ENCODE measurements at places on chromosomes 3 and 15.
A peak's percentile ranks its signal among the peaks of the same experiment; 100 is the strongest.

DNA sequence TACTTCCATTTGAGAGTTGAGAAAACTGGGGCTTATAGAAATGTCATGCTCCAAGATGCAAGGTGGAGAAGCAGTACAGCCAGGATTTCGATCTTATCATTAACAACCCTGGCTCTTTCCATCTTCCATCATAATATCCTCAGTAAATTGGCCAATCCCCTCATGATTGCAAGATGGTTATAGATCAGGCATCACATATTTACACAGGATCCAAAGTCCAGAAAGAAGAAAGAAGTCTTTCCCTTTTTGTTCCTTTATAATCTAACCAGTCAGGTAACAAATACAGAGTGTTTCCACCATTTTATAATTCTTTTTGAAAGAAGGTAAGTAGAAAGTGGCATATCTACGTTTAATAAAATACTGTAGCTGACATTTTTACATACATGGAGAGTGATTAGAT lies 29.7 kb downstream of the CNTN3 start:
- DNase-seq = no peak

DNA sequence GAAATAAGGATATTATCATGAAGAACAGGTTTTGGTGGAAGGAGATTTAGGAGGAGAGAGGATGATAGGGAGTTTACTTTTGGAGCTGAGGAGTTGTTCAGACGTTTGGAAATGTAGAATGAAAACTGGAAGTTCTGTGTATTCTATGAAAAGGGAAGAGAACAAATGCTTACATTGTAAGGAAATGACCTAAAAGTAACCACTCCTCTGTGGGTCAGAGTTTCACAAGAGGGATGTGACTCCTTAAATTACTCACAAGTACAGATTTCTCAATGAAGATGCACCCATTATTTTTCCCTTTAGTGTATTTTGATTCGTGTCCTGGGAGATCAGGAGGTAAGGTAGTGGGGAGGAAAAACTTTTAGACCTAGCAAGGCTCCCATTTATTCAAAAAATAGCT lies 4.0 kb downstream of the RNF13 start:
- DNase-seq = no peak

DNA sequence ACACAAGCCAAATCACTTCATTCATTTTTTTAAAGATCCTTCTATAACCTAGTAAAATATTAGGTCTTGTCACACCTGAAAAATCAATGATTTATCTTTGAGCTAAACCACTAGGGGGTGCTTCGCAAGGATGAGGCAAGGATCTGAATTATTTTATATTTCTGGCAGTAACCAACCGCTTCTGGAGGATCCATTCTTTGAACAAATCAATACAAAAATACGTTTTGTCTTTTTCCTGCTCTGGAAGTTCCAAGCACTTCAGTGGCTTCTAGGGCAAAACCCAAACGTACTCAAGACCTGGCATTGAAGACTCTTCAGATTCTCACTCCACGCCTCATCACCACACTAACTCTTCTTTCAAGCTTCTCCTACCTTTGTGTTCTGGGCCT lies 486 bp downstream of the LSG1 start:
- DNase-seq = no peak

- no peak for DNase-seq
Measured at GRCh38 chr15:80501476-80501875, 97.3 kb downstream of the ARNT2 start.

DNA sequence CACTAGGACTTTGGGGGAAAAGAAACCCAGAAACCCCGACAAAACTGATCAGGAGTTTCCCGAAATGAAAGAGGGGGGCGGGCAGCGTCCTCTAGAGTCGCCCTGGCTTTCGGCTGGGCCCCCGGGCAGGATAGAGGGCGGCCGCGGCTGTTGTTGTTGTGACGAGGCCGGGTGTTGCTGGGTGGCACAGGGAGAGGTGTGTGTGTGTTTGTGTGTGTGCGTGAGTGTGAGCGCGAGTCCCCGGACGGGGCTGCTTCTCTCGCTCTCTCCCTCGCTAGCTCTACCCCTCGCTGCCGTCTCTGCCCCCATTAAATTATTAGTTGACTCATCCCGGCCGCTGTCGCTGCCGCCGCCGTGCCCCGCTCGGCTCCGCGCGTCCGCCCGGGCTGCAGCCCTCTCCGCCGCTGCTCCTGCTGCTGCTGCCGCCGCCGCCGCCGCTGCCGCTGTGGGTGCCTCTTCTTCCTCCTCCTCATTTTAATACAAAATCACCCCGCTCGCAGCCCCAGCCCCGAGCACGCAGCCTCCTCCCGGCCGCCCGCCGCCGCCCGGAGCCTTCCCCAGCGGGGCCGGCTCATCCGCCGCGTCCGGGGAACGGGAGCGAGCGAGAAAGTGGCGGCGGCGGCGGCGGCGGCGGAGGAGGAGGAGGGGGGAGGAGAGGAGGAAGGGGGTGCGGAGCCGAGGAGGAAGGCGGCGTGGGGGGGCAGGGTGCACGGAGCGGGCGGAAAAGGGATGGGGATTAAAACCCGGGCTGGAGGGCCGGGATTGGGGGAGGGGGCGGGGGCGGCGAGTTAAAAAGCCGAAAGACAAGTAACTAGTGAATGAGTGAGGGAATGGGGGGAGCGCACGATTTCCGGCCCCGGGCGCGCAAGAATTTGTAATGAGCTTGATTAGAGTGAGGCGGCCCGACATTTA lies at the start of gene SATB1:
SATB1 (minus strand) TSS at position 611 of the 912 bp plus-strand sequence. CDS start 4,372 bp downstream, outside the sequence.
- DNase-seq = peak; percentile 50

DNA sequence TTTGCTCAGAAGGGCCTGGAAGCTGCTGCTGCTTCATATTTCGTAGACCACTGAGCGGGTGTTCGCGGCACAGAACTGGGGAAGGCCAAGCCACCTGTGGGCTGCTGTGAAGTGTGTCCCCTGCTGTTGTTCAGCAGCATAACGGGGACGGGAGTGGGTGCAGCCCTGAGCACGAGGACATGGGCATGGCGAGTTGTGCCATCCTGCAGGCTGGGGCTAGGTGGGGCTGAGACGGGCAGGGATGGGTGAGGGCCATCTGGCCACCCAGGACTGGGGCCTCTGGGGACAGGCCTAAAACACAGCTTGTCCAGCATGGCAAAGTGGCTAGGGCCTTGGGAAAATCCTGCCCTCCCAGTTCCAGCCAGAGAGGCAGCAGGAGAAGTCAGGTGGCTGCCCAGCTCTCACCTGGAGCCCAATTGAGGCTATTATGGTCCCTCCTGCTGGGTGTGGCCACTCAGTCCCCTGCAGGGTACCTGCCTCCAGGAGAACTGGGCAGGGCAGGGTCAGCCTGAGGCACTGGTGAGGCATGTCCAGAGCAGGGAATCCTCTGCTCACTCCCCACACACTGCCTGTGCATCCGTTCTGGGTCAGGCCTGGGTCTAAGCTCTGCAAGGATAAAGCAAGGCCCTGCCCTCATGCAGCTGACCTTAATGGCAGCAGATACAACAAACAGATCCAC lies 29.5 kb downstream of the CFAP100 start:
- DNase-seq = no peak

DNA sequence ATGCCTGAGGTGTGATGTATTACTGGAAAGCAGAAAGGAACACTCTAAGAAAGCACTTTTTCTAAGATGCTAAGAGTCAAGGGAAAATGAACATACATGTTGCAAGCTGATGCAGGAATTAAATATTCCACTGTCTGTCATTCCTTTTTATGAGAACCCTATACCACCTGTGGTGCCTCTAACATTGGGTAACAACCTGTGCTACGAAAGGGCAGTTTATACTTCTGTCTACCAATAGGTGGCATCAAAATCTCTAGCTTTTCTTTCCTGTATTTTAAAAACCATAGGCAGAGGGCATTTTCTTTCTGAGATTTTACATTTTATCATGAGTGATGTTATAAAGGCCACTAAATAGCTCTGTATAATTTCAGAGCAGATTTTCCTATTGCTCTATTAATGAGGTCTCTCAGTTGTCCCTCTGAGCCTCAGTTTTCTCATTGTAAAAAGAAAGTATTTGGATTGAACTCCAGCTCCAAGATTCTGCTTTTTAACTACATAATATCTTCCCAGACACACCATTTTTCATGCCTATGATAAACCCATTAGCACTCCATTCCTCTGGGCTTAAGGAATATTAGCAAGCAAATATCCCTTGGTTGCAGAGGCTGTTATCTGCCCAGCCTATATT lies 3.5 kb upstream of the CPNE4 start:
- peak; percentile 16 for DNase-seq

GRCh38 chr3:23659274-23659673 lies 146.5 kb upstream of the UBE2E1 start:
- DNase-seq = no peak

DNA sequence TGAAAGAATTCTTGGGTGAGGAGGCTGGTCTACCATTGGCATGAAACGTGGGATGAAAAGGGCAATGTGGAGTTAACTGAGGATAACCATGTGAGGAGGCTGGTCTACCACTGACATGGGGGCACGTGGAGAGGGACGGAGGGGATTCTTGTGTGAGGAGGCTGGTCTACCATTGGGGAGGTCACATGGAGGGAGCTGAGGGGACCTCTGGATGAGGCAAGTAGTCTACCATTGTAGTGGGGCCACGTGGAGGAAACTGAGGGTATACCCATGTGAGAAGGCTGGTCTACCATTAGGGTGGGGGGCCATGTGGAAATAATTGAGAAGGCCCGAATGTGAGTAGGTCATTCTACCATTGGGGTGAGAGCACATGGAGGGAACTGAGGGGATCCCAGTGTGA lies 154.1 kb downstream of the FBLN2 start:
- no peak for DNase-seq

GRCh38 chr3:151213151-151213550 lies 10.1 kb upstream of the GPR171 start:
- DNase-seq = no peak

- no peak for DNase-seq
Measured at GRCh38 chr3:171374661-171375285, 85.4 kb downstream of the TNIK start.

DNA sequence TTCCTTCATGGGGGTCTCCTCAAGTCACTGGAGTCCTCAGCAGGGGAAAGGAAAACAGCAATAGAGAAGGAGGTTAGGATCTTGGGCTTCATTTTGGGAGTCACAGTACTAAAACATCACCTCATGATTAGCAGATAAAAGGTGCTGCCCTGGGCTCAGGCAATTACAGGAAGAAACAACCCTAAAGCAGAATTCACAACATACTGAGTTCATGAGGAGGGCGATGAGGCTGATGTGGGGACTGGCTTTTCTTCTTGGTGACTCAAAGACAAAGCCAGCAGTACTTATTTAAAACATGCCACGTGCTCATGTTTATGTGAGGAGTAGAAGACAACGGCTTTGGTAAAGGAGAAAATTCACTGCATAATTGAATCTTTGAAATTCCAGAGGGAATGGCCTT lies 822.3 kb upstream of the CFAP20DC start:
- DNase-seq = no peak

- DNase-seq = no peak
Measured at GRCh38 chr3:4731543-4732111, 238.5 kb downstream of the ITPR1 start.

- DNase-seq = no peak
Measured at GRCh38 chr3:65655061-65655460, 383.7 kb downstream of the MAGI1 start.

- DNase-seq = no peak
Measured at GRCh38 chr15:71079208-71080044, 35.8 kb upstream of the THSD4 start.

- no peak for DNase-seq
Measured at GRCh38 chr15:28114114-28114455, 15.0 kb upstream of the OCA2 start.

GRCh38 chr3:177746337-177746933 lies 549.2 kb upstream of the TBL1XR1 start:
- DNase-seq = no peak

DNA sequence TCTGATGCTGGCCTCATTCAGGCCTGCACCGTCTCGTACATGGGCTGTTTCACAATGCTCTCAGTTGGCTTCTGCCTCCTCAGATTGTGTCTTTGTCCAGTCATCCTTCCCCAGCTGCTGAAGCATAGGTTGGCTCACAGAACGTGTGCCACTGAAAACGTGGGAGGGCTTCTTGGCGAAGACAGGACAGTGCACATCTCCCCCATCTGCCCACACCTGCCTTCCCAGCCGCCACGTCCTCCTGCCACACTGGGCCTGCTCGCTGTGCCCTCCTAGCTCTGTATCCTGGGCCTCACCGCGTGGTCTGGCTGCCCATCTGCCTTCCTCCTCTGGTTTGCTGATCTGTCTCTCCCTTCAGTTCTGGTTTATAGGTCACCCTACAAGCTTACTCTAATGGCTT lies 230.0 kb upstream of the TOPAZ1 start:
- DNase-seq = no peak

- DNase-seq = no peak
Measured at GRCh38 chr3:79200456-79200855, 567.3 kb downstream of the ROBO1 start.

DNA sequence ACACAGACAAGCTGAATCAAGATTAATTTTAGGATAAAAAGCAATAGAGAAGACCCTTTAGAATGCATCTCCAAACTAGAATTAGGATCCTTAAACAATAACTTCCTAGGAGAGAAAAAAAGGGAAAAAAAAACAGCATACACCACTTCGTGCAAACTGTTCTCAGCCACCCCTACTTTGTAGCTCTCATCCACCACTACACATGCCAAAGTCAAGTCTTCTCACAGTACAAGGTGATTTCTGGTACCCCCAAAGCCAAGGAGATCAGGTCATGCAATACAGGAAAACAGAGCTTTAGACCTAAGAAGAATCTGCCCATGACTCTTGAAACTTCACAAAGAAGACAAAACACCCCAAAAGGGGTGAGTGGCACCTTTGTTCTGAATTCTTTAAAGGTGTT lies 166.9 kb downstream of the SUCNR1 start:
- no peak for DNase-seq

- DNase-seq = no peak
Measured at GRCh38 chr15:64542091-64542490, 81.7 kb downstream of the ZNF609 start.

GRCh38 chr15:54017959-54018358 lies 39.7 kb downstream of the UNC13C start:
- no peak for DNase-seq

- DNase-seq = no peak
Measured at GRCh38 chr3:58013973-58014649, 5.9 kb downstream of the FLNB start.

GRCh38 chr3:113166357-113166718 lies 45.0 kb upstream of the BOC start:
- no peak for DNase-seq

DNA sequence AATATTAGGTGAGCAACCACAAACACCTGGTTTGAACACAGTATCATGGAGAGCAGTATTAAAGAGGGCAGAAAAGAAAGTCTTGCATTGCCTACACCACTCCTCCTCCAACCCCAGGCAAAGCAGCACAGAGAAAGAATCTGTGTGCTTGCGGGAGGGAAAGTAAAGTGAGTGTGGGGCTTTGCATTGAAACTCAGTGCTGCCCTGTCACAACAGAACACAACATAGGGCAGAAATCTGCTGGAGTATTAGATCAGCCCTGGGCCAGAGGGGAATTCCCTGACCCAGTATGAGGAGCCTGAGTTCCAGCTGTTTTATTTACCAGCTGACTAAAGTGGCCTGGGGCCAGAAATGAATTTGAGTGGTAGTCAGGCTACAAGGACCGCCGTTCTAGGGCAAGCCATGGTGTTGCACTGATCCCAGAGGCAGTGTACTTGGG lies 75.5 kb downstream of the SPATA16 start:
- DNase-seq = no peak

- DNase-seq = no peak
Measured at GRCh38 chr3:151743855-151744254, 10.1 kb downstream of the AADACL2 start.

GRCh38 chr3:24306518-24306917 lies 188.1 kb downstream of the THRB start:
- no peak for DNase-seq

GRCh38 chr3:169158379-169158778 lies 505.1 kb downstream of the MECOM start:
- no peak for DNase-seq

Measured in urothelium cell line (cell line).